Frontal cortex (tissue), 4 donors: ENCODE measurements at places on chromosomes 11 and 22. TPM values are rescaled to one million over a fixed set of nuclear protein-coding genes. Genes with fewer than 3 reads are reported as not detected.

HYOU1 gene
- 44.0 TPM for total RNA-seq

DNA sequence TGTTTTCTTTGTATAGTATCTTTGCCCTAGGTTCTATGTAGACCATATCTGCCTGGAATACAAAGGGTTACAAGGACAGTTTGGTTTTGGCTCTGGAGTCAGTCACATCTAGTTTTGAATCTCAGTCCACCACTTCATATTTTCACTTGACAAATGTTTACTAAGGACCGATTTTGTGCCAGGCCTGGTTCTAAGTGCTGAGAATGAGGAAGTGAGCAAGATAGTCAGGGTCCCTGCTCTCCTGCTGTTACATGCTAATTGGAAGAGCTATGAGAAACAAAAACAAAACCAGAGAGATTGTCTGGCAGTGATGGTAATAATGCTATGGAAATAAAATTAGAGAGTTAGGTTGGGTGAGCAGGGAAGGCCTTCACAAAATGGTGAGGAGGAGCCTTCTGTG lies 66.1 kb upstream of the ARHGAP20 start:
- DNase-seq, result no peak

OR4C13 gene
- not detected for total RNA-seq

EED gene
- 24.9 TPM for total RNA-seq

OR4D5 gene
- under 0.01 TPM for total RNA-seq

GRCh38 chr22:19719488-19720021 lies 3.8 kb upstream of the GP1BB start:
- DNase-seq, result no peak

DNA sequence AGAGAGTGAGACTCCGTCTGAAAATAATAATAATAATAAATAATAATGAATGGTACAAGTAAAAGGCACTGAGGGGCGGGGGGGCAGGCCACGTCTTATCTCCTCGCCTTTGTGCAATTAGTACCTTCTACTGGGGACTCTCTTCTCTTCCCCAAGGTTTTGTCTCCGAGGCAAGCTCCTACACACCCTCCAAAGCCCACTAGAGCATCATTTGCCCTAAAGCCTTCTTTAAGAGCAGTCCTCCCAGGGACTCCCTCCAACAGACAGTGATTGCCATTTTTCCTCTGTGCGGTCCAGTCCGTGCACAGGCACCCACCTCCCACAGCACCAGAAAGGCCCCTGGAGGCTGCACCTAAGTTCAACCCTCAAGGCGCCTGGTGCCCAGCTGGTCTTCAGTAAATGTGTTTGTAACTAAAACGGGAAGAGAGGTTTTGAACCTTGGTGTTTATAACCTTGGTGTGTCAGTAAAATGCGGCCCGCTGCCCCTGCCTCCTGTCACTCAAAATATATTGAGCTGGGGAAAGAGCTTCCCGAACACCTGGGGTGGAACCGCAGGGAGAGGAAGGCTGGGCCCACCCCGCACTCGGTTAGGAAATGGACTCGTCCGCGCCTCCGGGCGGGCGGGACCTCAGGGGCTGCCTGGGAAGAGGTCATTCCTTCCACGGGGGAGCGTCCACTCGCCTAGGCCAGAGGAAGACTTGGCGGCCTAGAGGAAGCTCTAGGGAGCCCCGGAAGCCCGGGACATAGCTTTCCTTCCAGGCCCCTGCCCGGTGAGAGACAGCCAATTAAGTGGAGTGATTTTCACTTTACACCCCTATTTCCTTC lies 4.7 kb upstream of the KDELR3 start:
- no peak for DNase-seq
